ENCODE measurements at places on chromosomes 4 and X.

DNA sequence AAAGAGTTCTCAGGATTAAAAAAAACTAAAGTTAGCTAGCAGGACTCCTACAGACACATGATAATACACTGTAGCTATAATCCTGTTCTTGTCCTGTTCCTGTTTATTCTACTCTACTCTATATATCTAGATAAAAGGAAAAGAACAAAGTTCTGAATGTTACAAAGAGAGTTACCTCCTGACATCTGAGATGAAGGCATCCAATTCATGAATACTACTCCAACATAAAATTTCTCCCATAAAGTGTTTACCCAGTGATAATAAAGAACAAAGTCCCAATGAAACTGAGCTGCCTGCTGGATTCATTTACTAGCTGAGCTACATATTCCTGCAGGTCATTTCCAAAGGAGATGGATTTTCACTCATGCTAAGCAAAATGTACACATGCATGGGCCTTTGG lies 27.1 kb downstream of the SEPSECS start:
- DNase-seq = no peak

- no peak for DNase-seq
Measured at GRCh38 chr4:140286456-140286855, 87.0 kb upstream of the SCOC start.

- no peak for DNase-seq
Measured at GRCh38 chr4:134567461-134567860, 365.9 kb upstream of the PABPC4L start.

- DNase-seq = no peak
Measured at GRCh38 chrX:84320614-84321013, 132.6 kb upstream of the RPS6KA6 start.

DNA sequence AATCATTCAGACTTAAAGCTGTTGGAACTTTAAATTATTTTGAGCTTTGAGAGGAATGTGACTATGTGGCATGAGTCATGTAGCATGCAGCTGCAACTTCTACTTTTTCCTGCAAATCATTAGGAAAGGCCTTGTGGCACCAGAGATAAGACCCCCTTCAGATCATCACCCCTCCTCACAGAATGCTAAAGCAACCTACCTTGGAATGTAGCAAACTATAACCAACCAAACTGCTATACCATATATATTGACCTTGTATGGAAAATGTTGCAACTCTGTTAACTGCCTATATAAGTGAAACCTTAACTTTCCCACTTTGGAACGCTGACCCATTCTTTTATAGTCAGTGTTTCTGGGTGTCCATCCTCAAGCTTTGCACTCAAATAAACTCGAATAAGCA lies 32.0 kb downstream of the ATXN3L start:
- DNase-seq = no peak

DNA sequence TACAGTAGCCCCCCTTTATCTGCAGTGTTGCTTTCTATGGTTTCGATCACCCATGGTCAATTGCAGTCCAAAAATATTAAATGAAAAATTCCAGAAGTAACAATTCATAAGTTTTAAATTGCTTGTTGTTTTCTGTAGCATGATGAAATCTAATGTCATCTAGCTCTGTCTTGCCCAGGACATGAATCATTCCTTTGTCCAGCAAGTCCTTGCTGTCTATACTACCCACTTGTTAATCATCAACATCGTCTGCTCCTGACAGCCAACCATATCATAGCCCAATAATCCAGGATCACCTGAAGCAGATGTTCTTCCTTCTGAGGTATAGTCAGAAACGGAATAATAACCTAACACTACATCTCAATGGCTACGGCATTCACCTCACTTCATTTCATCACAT lies 79.8 kb downstream of the ADAMTS3 start:
- DNase-seq = no peak

DNA sequence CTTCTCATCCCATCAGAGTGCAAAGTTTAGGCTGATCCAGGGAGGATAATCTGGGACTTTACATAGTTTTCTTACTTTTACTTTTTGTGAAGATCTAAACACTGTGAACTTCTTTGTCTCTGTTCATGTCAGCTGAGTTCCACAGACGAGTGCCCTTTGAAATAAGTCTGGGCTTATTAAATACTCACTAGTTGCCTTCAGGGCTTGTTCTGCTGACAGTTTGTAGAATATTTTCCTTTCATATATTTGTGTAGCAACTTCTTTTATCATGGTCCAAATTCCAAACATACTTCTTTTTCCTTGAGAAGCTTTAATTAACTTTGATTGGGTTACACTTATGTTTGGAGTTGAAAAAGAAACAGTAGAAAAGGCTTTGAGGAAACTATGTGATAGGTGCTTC lies 109.6 kb downstream of the SH2D1A start:
- no peak for DNase-seq

DNA sequence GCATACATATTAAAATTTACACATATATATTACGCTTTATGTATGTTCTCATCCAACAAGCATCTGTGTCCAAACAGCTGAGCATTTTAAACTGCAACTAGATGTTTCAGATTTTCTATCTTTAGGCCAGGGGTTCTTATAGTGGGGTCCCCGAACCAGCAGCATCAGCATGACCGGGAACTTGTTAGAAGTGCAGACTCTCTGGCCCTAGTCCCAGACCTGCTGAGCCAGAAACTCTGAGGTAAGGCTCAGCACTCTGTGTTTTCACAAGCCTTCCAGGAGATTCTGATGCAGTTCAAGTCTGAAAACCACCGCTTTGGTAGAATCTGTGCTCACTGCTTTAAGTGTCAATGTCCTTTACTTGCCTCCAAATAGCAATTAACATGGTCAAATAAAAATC lies 266.2 kb upstream of the CASK start:
- no peak for DNase-seq

GRCh38 chr4:180134091-180134866 lies 2108.9 kb upstream of the TENM3 start:
- DNase-seq = no peak

DNA sequence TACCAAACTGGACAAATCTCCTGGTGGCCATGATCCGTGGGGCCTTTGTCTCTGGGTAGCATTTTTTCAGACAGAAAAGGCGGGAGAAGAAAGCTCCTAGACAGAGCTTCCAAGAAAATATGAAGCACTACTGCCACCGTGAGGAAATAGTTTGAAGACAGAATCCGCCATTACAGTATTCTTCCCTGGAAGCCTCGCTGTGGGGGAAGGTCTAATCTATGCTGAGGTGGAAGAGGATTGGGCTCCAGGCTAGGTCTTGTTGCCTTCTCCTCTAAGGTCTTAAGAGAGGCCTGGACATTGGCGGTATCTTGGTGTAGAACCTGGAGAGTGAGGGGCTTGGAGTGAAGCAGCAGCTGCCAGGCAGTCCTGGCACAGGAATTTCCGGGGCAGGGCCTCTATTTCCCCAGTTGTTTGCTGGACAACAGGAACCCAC lies 218.9 kb downstream of the OR13H1 start:
- no peak for DNase-seq

DNA sequence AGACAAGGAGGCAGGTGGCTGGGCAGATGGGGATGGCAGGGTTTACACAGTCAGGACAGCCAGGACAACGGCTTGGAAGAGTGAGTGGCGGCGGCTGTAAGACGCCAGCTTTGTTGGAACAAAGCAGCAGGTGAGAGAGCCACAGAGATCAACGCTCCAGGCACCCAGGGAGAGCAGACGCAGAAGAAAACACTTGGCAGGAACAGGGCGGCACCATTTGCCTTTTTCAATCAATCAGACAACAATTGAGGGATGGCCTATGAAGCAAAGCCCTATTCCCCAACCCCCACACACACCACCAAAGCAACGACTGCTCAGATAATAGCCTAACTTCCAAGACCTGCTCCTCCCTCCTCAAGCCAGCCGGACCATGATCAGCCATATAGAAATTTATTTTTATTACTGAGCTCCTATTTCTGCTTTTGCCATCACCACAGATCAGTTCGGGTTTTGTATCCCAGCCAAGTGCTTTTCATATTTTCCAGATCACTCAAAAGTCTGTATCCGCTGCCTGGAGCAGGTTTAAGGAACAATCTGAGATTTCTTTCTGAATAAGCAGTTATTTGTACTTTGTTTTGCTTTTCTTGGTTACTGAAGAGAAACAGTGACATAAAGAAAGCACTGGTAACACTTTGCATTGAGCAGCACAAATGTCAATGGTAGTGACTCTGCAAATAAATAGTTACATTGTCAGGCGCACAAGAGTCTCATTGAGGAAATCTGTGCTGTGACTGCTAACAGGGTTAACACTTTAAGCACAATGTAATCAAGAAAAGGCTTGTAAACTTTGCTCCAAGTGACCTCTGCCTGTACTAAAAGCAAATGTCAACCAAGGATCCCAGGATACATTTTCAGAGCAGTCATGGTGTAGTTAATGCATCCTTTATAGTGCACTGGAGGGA lies 81.8 kb upstream of the RBPJ start:
- DNase-seq = no peak

DNA sequence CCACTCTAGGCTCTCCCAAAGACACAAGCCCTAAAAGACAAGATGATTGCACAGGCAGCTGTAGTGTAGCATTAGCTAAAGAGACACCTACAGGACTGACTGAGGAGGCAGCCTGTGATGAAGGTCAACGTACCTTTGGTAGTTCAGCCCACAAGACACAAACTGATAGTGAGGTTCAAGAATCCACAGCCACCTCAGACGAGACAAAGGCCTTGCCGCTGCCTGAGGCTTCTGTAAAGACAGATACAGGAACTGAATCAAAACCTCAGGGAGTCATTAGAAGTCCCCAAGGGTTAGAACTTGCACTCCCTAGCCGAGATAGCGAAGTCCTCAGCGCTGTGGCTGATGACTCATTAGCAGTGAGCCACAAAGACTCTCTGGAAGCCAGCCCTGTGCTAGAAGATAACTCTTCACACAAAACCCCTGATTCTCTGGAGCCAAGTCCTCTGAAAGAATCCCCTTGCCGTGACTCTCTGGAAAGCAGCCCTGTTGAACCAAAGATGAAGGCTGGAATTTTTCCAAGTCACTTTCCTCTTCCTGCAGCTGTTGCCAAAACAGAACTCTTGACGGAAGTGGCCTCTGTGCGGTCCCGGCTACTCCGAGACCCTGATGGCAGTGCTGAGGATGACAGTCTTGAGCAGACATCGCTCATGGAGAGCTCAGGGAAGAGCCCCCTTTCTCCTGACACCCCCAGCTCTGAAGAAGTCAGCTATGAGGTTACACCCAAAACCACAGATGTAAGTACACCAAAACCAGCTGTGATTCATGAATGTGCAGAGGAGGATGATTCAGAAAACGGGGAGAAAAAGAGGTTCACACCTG lies 306.3 kb downstream of the ANK2 start:
- peak; percentile 39 for DNase-seq

GRCh38 chr4:142104041-142104440 lies 467.7 kb downstream of the IL15 start:
- no peak for DNase-seq

DNA sequence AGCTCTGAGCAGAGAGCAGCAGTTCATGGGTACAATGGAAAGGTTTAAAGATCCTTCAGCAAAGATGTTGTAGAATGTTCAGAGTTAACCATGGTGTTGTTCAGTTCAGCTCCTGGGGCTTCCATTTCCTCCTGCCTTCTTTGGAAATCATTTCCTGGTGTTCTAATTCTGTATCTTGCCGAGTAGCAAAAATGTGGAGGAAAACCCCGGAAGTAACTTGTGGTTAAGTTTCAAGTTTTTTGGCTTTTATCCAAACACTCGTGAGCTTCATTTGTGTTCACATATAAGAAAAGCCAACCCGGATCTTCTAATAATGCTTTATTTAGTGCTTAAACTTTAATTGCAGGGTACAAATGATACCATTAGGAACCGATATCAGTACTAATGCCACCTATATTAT lies 33.6 kb upstream of the ARX start:
- DNase-seq = no peak

GRCh38 chr4:43242606-43243005 lies 350.1 kb downstream of the GRXCR1 start:
- DNase-seq = no peak

DNA sequence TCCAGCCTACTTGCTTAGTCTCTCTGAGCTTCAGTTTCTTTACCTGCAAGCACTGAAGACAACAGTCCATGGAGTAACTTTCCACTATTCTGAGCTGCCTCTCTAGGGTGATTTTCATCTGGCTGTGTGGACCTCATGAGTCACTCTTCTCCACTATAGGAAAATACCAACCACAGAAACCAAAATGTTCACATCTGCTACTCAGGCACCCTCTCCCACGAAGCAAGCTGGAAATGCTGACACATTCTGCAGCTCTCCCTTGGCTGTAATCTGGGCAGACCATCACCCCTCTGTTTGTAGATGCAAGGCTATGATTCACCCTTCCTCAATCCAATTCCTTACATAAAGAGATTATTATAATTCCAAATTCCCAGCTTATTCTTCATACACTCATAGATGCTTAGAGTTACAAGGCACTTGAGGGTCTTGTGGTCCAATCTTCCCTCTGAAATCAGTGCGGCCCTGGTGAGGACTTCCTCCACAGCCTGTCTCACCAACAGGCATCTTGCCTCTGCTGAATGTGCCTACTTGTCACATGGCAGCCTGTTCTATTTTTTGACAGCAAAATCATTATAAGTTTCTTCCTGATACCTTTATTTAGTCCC lies 97.0 kb upstream of the LNX1 start:
- no peak for DNase-seq

- DNase-seq = no peak
Measured at GRCh38 chr4:62601737-62602136, 1401.6 kb downstream of the ADGRL3 start.

DNA sequence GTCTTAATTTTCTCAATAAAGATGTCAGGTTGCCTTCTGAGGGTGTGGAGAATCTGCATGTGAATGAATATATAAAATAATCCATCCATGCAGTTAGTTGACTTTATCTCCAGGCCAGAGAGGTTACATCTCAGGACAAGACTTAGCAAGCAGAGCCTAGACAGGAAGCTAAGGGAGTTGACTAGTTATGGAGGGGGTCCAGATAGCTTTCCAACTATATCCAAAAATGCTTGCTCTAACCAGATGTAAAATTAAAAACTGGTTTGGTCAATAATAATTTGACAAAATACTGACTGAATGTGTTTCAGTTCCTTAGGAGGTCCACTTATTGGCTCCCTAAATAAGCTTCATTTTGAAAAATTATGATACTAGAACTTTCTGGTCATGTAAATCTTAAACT lies 101.4 kb downstream of the PAPSS1 start:
- no peak for DNase-seq
